ENCODE measurements at places on chromosomes 12 and 14. TPM values are rescaled to one million over a fixed set of nuclear protein-coding genes. Genes with fewer than 3 reads are reported as not detected.

The DACT1 gene
- total RNA-seq: 1.4 TPM

The FIGNL2 gene
- total RNA-seq: 0.43 TPM

- H3K27me3 ChIP-seq: no peaks in the 10 kb centered on the region
- DNase-seq: no peak
- peak overlapping the region; percentile 91 for H3K27ac ChIP-seq
- peaks cover 4% of the 10 kb centered on the region for H3K36me3 ChIP-seq
- peaks cover 49% of the 10 kb centered on the region for H3K4me1 ChIP-seq
- peak overlapping the region; percentile 67 for H3K4me3 ChIP-seq
Observed at GRCh38 chr12:116060764-116061163, 216.7 kb downstream of the MED13L start.

- no peak overlapping the region for H3K27ac ChIP-seq
- H3K4me1 ChIP-seq: peaks cover 5% of the 10 kb centered on the region
- no peak for DNase-seq
- H3K4me3 ChIP-seq: no peak overlapping the region
- no peaks in the 10 kb centered on the region for H3K36me3 ChIP-seq
Observed at GRCh38 chr14:74975059-74975810, 19.8 kb upstream of the PGF start.

- no peak for DNase-seq
- no peaks in the 10 kb centered on the region for H3K36me3 ChIP-seq
- no peak overlapping the region for H3K27ac ChIP-seq
- no peaks in the 10 kb centered on the region for H3K27me3 ChIP-seq
Observed at GRCh38 chr14:93269341-93270068, 62.4 kb downstream of the UBR7 start.

- H3K27ac ChIP-seq: peak overlapping the region; percentile 91
- no peak for DNase-seq
- H3K36me3 ChIP-seq: peaks cover 71% of the 10 kb centered on the region
- H3K4me1 ChIP-seq: peaks cover 49% of the 10 kb centered on the region
- no peaks in the 10 kb centered on the region for H3K27me3 ChIP-seq
- H3K4me3 ChIP-seq: no peak overlapping the region
Observed at GRCh38 chr12:118036672-118037411, 20.3 kb downstream of the RFC5 start.

DNA sequence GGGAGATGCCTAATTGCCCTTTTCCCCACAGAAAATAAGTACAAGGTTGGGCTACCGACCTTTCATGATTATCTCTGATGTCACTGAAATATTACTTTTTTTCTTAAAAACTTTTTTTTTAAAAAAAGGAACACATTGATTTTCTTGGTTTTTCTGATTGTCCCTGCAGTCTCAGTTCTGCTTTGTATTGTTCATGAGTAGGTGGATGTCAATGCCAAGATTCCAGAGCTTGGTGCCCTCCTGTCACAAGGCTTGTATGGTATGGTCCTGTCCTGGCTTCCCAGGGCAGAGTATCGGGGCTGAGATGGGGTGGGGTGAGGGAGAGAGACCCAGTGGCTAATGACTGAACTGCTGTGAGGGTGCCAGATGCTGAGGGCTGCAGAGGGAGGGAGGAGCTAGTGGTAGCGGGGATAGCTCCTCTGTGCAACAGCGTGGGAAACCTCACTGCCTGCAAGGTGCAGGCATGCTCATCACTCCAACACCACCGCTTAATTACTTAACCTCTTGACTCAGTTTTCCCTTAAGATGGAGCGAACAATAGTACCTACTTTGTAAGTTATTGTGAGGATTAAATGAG is 4.4 kb upstream of the CTDSP2 start:
- H3K4me1 ChIP-seq: peaks cover 39% of the 10 kb centered on the region
- H3K36me3 ChIP-seq: no peaks in the 10 kb centered on the region
- no peak overlapping the region for H3K27ac ChIP-seq
- DNase-seq: peak; percentile 38
- no peak overlapping the region for H3K4me3 ChIP-seq
- H3K27me3 ChIP-seq: peaks cover 16% of the 10 kb centered on the region

DNA sequence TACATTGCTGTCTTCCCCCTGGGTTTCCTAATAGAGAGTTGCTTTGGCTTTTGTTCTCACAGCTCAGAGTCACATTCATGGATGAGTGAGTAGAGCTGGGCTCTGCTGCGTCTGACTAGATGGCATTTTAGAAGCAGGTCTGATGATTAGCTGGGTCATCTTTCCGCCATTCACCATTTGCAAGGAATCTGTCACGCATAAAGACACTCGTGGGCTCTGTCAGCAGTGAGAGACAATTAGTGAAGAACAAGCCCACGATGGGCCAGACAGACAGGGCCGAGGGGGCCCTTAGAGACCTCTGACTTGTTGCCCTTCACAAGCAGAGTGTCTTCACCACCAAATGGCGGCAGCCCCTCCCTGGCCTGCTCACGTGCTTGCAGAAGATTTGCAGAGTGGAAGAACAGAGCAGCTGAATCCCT is 175.0 kb downstream of the CRADD start:
- no peaks in the 10 kb centered on the region for H3K27me3 ChIP-seq
- H3K4me3 ChIP-seq: no peak overlapping the region

- no peak overlapping the region for H3K4me3 ChIP-seq
- no peaks in the 10 kb centered on the region for H3K36me3 ChIP-seq
- peaks cover 16% of the 10 kb centered on the region for H3K27me3 ChIP-seq
- H3K4me1 ChIP-seq: peaks cover 42% of the 10 kb centered on the region
- no peak for DNase-seq
Observed at GRCh38 chr14:54728700-54729527, 162.0 kb downstream of the SAMD4A start.

Data from activated CD8-positive, alpha-beta T cell treated with anti-CD3 and anti-CD28 coated beads for 36 hours (primary cell).